ENCODE measurements at places on chromosomes 1 and 21.
A peak's percentile ranks its signal among the peaks of the same experiment; 100 is the strongest.

DNA sequence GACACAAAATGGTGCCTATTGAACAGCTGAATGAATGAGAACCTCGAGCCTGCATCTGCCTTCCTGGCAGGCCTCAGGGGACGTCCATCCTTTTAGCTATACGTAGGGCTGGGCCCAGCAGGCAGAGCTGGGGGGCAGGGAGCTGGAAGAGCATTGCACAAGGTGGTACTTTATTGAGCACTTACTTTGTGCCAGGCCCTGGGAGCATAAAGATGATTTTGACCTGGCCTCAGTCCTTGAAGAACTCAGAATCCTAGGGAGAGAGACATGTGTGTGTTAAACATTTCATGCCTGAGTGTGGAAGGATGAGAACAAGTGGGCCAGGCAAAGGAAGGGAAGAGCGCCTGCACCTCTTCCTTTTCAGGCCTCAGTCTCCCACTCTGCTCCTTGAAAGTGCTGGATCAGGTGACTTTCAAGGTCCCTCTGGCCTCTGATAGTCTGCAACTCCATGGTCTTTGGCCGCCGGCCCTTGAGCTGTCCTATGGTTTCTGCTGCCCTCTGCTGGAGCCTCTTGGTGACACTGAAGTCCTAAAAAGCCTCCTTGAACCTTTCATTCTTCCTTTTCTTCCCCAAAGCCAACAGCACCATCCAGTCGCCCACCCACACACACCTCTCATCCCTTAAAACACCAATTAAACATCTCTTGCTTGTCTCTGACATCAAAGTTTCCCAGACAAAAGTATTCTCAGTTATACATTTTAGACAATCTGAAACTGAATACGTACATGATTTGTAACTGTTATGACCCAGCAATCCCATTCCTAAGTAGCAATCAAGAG is 3.5 kb upstream of the PEAR1 start:
- DNase-seq: peak; percentile 77

DNA sequence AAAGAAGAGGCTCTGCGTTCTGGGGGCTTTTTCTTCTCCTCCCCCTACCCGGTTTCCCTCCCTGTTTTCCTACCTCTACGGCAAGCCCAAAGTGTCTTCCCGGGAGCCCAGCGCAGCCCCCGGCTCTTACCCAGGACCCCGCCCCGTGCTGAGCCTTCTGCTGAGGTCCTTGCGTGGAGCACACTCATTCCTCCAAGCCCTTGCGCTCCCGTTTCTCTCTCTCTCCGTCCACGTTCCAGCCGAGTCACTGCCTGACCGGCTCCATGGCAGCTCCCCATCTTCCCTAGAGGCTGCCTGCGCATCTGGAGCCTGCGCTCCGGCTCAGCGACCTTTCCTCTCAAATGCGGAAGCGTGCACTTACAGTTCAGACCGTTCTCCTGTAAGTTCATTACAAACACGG is 24.9 kb upstream of the PDXK start:
- no peak for DNase-seq

DNA sequence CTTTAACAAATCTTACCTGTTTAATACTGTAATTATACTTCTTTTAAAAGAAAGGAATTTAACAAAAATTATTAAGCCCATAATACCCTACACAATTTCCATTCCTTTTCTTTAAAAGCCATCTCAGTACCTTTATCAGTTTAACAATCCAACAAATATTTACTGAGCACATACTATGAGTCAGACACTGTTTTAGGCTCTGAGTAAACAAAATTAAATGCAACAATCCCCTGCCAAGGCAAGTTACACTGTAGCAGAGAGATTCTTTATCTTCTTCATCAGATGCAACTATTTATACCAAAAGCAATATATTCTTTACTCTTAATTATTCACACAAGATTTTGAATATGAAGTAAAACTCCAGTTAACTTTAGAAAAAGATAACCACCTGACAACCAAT is 12.0 kb downstream of the DENND1B start:
- no peak for DNase-seq

- no peak for DNase-seq
These were observed 50.9 kb upstream of the BCAR3 start for GRCh38 chr1:93732514-93732913.

- no peak for DNase-seq
These were observed 29.0 kb downstream of the ATP2B4 start for GRCh38 chr1:203655671-203656070.

GRCh38 chr1:42324398-42325013 is 10.5 kb downstream of the FOXJ3 start:
- DNase-seq: no peak

- no peak for DNase-seq
These were observed 454.6 kb upstream of the RUNX1 start for GRCh38 chr21:35503671-35504070.

DNA sequence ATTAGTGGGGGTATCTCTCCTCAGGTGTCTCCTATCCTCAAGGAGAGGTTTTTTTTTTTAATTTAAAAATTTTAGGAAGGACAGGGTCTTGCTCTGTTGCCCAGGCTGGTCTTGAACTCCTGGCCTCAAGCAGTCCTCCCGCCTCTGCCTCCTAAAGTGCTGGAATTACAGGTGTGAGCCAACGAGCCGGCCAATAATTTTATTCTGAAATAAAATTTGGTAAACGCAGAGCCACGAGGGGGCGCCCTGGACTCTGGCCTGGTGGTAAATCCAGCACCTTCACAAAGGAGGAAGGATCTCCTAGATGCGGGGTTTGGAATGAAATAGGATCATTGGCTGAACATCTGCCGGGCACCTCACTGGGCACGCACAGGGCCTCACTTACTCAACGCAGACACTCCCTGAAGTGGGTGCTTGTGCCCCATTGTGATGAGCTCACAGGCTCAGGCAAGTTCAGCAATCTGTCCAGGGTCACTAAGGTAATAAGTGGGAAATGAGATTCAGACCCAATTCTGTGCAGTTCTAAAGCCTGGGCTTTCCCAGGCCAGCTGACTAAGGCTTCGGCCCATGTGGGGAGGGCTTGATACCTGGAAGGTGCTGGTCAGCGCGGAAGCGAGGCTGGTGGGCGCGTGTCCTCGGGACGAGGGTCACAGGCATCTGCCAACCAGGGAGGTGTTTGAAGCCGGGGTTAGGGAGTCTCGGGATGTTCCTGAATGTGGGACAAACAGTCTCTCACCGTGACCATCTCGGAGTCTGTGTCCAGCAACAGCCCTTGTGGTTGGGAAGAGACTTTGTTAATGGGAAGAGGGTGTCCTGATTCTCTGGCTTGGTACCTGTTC is 32.7 kb upstream of the ETV3 start:
- DNase-seq: peak; percentile 37

GRCh38 chr1:211326528-211327345 is at the start of gene TRAF5:
TRAF5 (plus strand) TSS chr1:211326833; CDS start chr1:211353240, 26,407 bp downstream.
- DNase-seq: peak; percentile 36

DNA sequence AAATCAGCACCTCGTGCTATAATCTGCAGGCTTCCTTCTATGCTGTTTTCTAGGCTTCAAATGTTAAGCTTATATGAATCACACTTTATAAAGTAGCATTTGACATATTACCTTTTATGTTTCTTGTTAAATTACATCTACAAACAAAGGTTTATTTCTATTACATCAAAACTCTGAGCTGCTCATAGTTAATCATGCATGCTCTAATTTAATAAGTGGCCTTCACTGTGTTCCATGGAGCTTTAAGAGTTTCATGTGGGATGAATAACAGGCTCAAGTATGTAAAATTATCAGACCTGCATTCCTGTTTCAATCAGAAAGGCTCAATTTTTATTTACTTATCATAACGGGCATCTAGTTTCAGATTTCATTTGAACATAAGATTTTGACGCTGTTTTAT is 13.0 kb downstream of the SLC19A2 start:
- DNase-seq: no peak

DNA sequence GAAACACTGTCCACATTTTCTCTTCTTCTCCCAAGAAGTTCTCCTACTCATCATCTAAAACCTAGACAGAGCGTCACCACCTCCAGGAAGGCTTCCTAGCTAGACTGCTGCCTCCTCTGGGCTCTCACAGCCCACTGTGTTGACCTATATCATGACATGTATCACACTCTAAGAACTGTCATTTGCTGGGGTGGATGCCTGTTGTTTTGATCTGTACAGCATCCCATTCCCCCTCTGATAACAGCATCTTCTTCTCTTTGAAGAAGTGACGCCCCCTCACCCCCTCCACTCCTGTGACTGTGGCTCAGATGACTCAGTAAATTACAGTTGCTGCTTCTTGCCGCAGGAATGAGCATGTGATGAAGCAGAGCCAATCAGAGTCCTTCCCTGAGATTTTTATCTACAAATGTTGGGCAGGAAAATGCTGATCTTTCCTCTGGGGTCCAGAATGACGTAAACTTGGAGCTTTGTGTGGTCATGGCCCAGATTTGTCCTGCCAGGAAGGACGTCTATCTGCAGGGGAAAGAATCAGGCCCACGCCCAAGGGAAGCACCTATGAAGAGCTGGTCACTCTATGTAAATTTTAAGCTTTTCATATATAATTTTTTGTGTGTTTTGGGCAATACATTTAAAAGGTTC is 28.0 kb upstream of the FOXO6 start:
- no peak for DNase-seq

DNA sequence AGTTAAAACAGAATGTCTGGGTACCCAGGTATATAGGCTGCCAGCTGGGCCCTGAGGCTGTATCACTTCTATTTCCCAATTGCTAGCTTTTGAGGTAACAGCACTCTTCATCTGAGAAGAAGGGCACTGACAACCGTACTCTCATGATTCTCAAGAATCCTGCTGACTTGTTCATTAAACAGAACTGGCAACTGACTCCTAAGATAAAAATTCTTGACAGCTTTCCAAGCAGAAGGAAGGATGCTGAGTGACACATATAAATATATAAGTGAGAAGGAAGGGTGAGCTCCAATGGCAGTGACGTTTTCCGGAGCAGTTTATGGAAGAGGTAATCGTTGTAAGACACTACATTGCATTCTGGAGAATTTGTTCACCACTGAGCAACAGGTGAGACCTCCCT is 48.1 kb upstream of the NRIP1 start:
- no peak for DNase-seq

GRCh38 chr1:34606504-34606903 is 148.3 kb upstream of the GJB5 start:
- no peak for DNase-seq

DNA sequence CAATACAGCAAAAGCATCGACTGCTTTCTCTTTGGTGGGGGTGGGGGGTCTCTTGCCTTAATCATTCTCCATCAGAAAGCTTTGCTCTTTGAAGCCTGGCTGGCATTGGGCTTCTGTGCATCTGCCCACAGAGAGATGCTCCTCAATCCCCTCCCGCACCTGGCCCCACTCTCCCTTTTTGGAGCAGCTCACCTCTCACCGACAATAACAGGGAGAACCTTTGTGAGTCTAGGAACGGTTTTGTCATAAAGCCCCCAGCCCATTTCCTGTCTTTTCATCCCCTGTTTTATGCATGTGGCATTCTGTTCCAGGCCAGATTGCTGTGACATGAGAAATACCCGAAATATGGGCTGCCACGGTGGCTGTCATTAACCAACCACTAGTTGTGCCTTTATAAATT is 469.0 kb upstream of the VAMP3 start:
- no peak for DNase-seq

GRCh38 chr1:47348246-47348645 is 14.7 kb downstream of the CMPK1 start:
- no peak for DNase-seq

- DNase-seq: peak; percentile 62
These were observed 4.9 kb upstream of the ALDH4A1 start for GRCh38 chr1:18907021-18907916.

- DNase-seq: no peak
These were observed 253.5 kb upstream of the ADAMTS5 start for GRCh38 chr21:27220416-27220815.

DNA sequence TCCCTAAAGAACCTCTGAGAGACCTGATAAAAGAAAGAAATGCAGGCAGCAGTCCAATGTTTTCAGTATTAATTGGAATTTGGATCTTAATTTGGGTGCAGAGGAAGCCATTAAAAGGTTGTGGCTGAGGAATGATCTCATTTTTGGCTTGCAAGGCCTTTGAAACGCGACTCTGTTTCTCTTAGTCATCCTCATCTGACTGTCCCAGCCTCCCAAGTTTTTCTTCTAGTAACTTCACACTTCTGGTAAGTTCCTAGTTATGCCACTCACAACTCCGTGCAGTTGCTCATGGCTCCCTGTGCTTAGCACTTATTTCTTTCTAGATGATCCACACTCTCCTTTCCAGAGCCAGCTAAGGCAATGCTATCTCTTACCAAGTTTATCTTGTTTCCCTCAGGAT is 147.4 kb upstream of the USP24 start:
- DNase-seq: no peak

DNA sequence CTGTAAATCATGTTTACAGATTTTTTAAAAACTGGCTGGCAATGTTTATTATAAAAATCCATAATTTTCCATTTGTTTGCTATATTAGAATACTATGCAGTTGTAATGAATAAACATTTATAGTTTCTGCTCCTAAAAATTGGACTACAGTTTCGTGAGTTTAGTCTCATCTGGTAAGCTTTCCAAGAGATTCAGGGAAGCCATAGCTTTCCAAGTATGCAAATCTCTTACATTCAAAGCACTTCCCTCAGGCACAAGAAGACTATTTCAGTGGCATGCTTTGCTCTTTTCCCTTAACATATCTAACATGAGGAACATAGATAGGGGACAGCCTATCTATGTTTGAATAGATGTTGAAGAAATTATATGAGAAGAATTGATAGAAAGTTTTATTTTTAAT is 77.2 kb downstream of the ADGRL2 start:
- DNase-seq: no peak

DNA sequence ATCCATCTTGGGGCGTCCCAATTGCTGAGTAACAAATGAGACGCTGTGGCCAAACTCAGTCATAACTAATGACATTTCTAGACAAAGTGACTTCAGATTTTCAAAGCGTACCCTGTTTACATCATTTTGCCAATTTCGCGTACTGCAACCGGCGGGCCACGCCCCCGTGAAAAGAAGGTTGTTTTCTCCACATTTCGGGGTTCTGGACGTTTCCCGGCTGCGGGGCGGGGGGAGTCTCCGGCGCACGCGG is 282 bp upstream of the SOD1 start:
- no peak for DNase-seq

GRCh38 chr1:80217377-80217986 is 1211.0 kb upstream of the ADGRL4 start:
- DNase-seq: peak; percentile 15

GRCh38 chr21:29033871-29034270 is 9.4 kb downstream of the USP16 start:
- DNase-seq: no peak

GRCh38 chr1:229268505-229268904 is 2.4 kb upstream of the RAB4A start:
- no peak for DNase-seq

Data from LoVo (cell line).